ENCODE measurements at places on chromosomes 7 and 10.

- DNase-seq, result no peak
Measured at GRCh38 chr10:5947471-5948207, 29.7 kb downstream of the IL15RA start.

DNA sequence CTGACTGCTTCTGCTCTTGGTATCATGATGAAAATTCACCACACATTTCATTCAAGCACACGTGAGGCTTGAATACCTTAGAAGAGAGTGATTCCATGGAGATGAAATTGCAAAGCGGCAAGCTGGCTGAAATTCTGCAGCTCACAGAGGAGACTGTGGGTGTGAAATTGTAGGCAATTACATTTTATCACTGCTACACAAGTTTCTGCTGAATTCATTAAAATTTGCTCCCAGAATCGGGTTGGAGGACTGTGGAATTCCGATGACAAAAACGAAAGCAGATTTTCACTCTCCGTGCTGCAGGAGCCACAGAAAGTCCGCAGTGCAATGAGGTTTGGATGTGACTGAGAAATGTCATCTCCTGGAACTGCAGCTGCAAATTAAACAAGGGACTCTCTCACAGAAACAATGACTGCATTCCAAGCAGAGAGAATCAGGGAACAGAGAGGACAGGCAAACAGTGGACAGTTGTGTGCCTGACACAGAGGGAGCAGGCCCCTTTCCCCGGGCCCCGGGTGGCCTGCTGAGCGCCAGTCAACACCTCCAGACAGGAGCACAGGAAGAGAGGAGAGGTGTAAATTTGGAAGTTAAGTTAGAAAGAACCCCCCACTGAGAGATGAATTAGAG lies 109.1 kb downstream of the C10orf90 start:
- DNase-seq, result no peak

- DNase-seq, result no peak
Measured at GRCh38 chr7:115043605-115044004, 121.7 kb downstream of the MDFIC start.

DNA sequence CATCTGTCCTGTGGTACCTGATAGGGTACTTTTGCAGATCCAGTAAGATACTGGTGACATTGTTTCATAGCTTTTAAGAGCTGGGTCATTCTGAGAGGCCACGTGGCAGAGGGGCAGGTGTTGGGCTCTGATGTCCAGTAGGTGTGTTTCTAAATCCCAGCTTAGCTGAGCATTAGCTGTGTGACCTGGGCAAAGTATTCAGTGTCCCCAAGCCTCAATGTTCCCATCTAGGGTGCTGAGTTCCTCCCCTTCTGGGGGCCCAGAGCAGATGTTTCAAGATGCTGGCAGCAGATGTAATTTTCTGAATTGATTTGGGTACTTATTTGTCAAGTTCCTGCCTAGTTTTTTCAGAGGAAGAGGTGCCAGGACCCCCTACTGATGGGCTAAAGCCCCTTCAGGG lies 52.9 kb downstream of the NEURL1 start:
- DNase-seq, result no peak

GRCh38 chr7:138125598-138126111 lies 49.4 kb downstream of the AKR1D1 start:
- no peak for DNase-seq

GRCh38 chr7:33044401-33044718 lies 18.2 kb downstream of the NT5C3A start:
- no peak for DNase-seq

DNA sequence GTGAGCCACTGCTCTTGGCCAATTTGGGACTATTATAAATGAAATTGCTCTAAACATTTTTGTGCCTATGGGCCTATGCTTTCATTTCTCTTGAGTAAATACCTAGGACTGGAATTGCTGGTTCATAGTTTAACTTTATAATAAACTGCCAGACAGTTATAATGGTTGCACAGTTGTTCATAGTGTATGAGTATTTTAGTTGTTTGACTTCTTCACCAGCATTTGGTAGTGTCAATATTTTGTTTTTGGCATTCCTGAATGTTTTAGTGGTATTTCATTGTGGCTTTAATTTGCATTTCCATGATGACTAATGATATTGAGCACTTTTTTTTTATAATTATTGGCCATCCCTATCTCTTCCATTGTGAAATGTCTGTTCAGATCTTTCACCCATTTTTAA lies 29.5 kb downstream of the PLEKHA8 start:
- DNase-seq, result no peak

DNA sequence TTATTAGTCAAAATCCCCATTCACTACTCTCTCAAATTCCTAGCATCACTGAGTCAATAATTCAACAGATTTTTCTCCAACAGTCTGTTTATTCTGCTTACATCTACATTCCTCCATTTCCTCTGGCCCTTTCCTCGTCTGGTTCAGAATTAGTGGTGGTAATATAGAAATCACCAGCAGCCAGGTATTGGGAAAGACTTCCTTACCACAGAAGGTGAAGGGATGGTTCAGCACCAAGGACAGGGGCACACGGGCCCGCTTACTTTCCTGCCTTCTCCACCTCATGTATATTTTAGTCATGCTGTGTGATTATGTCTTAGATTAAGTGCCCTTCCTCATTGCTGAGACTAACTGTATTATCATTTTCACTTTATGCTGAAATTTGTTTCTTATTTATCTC lies 70.4 kb upstream of the APBB1IP start:
- DNase-seq, result peak; percentile 50

DNA sequence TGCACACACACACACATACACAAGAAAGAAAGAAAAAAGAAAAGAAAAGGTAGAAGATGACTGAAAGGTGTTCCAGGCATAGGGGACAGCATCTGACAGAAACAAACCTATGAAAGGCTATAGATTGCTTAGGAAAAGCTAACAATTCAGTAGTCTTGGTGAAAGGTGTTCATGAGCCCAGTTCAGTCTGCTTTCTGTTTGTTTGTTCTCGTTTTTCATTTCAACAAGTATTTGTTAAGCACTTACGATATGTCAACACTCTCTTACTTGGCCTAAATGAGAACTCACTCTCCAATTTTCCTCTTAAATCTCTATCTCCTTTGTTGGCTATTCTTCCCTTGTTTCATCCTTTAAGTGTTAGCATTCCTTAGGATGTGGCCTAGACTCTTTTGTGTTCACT lies 133.2 kb downstream of the GRM8 start:
- DNase-seq, result no peak

DNA sequence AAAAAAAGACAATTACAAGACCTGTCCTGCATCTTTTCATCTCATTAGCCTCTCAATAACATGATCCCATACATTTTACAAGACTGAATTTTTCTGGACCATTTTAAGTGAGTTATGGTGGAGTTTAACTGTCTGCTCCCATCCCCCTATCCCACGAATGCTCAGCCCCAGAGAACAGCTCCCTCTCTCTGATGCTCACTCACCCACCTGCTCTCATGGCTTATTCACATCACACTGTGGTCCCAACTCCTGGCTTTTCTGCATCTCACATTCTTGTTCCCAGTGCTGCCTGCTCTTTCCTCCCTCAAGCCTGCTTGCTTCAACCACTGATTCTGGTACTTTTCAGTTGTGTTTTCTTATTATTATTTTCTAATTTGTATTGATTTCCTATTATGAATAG lies 20.4 kb upstream of the CCSER2 start:
- no peak for DNase-seq

DNA sequence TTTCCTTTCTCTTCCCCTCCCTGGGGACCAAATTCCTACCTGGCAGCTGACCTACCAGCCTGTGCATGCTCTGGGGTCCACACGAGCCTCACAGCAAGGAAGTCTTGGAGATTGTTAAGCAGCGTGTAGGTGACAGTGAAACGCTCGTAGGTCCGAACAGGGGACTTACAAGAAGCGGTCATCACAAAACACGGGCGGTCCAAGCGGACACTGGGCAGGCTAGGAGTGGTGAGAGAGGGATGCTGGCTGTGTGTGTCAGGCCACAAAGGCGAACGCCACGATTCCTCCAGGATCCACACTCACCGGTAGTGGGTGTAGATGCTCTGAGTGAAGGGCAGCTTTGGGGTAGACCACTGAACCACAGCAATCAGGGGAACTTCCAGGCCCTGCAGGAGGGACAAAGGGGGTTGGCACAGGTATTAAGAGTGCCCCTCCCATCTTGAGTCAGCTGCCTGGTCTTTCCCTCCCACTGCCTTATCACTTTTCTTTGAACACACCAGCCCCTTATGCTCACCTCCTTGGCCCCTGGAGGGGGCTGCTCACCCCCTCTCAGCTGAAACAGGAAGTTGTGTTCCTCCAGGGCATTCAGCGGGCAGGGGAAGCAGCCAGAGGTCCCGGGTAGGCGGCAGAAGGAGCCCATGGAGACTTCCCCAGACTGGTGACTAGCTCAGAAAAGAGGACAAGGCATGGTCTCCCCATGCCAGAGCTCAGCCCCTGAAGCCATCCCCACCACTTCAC lies 2.0 kb downstream of the TRAPPC14 start:
- DNase-seq, result no peak

DNA sequence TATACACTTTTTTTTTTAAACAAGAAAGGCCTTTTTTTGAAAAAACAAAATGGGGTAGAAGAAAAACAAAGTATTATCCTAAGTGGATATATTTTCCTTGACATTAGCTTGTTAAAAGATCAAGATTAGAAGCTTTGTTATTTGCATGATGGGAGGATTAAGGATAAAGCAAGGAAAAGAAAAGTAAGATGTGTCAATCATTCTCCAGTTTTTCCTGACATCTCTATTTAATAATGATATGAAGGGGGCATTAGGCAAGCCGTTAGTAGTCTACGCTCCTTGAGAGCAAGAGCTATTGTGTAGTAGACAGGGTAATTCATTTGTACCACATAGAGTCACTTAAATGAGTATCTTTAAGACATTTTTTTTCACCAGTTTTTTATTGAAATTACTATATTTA lies 137.6 kb downstream of the RNF133 start:
- no peak for DNase-seq

DNA sequence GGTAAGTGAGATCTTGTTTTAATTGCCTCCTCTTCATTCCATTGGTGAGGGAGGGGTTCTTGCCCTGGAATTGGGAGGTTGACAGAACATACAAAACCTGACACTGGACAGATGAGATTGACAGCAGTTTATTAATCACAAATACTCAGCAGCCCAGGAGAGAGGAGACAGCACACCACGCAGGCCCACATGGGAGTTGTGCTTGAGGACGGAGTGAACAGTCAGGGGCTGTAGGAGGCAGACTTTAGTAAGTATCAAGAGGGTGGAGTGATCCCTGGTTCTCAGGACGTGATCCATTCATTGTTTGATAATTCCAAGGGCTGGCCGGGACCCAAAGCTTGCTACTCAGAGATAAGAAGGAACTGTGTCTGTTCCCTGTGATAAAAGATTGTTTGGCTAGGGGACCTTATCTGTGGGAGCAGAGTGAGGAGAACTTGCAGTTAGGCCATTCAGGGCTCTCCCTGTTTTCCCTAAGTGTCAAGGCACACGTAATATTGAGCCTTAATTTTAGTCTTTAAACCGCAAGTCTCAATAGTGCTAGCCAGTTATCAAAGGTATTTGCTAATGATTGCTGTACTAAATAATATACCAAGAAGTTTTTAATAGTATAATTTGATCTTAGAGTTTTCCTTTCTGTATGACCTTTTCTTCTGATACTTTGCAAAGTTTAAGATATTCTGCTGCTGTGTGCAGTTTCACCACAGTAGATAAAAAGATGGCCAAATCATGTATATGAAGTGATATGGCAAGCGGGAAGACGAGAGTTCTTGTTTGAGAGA lies 14.5 kb downstream of the CAPZA2 start:
- no peak for DNase-seq

GRCh38 chr7:129147731-129148130 lies 3.2 kb downstream of the TSPAN33 start:
- DNase-seq, result no peak

DNA sequence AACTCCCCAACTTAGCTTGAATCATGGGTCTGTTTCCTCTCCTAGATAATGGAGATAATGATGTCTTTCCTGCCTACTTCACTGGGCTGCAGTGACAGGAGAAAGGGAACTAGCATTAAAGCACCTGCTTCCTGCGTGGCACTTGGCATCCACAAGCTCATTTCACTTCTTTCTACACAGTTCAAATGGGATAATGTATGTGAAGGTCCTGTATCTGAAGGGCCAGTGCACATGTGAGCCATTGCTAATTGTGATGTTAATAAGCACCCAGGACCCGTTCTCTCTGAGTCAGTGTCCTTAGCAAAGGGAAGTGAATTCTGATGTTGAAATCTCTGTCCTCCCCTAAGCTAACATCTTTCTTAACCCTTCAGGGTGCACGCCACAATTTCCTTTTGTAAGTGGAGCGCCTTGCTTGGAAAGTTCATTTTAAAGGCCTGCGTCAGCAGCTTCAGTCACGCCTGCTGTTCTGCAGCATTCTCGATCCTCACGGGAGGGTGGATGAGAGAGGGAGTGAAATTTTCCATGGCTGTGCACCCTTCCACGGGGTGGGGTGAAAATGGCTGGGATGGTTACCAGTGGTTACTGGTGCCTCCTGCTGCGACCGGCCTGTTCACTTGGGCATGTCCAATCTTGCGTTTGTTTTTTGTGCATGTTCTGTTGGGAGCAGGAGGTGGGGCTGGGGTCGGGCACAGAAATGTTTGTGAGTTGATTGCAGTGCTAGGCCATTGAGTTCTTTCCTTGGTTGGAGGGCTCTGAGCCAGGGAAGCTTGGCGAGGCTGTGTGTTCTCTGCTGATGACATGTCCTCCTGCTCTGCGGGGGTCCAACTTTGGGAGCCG lies 59.2 kb downstream of the HK1 start:
- peak; percentile 97 for DNase-seq

Data from thyroid gland (tissue), 4 donors.